Esophagus squamous epithelium (tissue), 5 donors: ENCODE measurements at places on chromosomes 3 and 15. TPM values are rescaled to one million over a fixed set of nuclear protein-coding genes. Genes with fewer than 3 reads are reported as not detected.

DNA sequence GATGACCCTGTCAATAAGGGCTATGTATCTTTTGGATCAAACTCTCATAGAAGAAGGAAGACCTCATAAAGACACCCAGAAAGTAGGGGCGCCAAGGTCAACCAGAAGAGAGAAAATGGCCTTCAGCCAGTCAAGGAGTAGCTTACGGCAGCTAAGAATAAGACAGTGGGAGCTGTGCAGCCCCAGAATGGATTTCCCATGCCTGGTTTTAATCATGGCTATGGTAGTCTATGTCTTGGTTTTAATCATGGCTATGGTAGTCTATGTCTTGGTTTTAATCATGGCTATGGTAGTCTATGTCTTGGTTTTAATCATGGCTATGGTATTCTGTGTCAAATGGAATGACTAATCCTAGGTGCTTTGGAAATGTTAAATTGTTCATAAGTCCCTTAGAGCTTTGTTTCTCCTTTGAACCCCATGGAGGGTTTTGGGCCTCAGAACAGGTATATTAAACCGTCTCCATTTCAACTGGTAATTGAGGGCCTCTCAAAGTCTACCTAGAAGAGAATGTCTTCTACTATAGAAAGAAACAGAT lies 742.0 kb upstream of the CFAP20DC start:
- DNase-seq = no peak

GRCh38 chr3:138140940-138141339 lies 8.8 kb upstream of the A4GNT start:
- no peak for DNase-seq

- no peak for DNase-seq
Measured at GRCh38 chr3:143603774-143604173, 244.5 kb downstream of the SLC9A9 start.

DNA sequence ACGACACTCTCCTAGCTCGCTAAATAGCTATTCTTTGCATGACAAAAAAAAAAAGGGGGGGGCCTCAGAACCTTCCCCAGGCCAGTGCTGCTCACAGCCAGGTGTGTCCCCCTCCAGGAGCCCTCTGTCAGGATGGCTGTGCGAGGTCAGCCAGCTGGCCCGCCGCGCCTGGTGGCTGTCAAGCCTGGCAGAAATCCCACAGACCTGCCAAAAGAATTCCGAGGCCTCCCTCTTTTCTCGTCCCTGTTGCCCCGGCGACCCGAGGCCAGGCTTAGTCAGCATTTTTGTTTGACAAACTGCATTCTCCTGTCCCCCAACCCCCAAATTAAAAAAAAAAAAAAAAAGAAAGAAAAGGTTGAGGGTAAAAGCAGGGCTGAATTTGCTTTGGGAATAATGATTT lies 61.9 kb downstream of the TM4SF4 start:
- DNase-seq = no peak

GRCh38 chr3:113898892-113899291 lies 48.9 kb upstream of the ZDHHC23 start:
- no peak for DNase-seq

GRCh38 chr15:90191794-90192509 lies 9.2 kb upstream of the SEMA4B start:
- DNase-seq = peak; percentile 55

GRCh38 chr15:88858934-88859333 lies 36.4 kb downstream of the HAPLN3 start:
- no peak for DNase-seq

GRCh38 chr15:95935852-95936251 lies 394.6 kb upstream of the NR2F2 start:
- DNase-seq = no peak

DNA sequence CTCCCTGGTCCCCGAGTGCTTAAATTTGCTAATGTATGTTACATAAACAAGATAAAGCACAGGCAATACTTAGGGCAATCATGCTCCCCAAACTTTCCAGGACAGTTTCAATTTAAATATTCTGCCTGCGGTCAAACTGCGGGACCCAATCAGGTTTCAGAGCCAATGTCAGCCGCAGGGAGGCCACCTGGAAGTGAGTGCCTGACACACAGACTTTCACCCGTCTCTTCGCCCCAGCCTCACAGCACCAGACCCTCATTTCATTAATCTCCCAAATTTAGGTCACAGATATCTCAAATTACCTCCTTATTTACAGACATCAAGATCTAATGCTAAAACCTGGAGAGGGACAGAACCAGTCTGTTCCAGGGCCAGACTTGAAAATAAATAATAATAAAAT lies 107.2 kb upstream of the ALDH1A3 start:
- no peak for DNase-seq

GRCh38 chr3:116057400-116058006 lies 387.8 kb downstream of the LSAMP start:
- no peak for DNase-seq

DNA sequence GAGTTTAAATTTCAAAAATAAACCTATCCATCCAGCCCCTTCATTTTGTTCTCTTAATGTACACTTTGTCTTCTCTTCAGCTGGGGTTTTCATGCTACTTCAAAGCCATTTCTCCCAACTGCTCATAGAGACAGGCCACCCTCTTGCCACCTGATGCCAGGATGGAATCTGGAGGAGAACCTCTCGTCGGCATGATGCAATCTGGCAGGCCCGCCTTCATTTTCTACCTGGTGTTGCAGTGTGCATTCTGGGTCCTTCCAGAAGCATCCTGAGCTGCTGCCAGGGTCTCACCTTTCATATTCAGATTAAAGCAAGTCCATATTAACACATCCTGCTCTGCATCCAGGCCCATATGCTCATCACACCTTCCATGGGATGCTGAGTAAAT lies 60.8 kb downstream of the CTNNB1 start:
- no peak for DNase-seq

DNA sequence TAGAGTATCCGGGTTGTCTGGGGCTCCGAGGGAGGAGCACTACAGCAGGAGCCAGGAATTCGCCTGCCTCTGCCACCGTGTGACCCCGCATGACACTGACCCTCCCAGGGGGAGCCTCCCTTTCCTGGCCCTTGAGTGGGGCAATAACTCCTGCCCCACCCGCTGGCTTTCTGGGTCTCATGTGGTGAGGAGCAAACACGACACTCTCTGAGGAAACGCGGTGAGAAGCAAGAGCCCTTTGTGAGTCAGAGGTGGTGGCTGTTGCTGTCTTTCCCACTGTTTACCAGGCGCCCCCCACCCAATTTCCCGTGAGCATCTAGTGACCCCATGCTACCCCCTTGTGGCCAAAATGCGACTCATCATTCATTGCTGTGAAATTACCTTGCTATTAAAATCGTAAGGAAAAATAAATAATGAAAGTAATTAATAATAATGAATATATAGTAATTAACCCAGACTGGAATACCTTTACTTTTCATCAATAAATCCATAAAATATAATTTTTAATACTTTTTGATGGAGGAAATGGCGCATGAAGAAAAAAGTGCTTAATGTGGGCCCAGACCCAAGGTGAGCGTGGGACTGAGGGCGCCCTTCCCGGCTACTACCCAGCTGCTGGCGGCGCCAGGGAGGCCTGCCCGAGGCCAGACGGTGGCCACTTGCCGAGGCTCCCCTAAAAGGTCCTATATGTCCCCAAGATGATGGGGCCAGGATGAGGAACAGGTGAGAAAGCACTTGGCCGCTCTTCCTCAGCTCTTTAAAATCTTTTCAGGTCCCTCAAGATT lies 29.3 kb downstream of the CCNL1 start:
- no peak for DNase-seq

GRCh38 chr3:151835751-151836525 lies 22.0 kb downstream of the AADAC start:
- no peak for DNase-seq

DNA sequence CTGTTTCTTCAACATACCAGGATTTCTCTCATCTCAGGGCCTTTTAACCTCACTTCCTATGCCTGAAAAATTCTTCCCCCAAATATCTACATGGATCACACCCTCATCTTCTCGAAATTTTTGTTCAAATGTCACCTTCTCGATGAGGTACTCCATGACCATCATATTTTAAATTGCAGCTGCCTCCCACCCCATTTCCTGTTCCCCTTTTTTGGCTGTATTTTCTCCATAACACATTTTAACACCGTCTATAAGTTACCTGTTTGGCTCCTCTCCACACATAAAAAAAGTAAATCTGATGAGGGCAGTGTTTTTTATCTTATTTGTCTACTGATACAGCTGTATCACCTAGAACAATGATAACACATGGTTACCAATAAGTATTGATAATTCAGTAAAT lies 20.7 kb upstream of the ZBED2 start:
- DNase-seq = no peak

- no peak for DNase-seq
Measured at GRCh38 chr15:58734859-58735258, 14.6 kb downstream of the ADAM10 start.

DNA sequence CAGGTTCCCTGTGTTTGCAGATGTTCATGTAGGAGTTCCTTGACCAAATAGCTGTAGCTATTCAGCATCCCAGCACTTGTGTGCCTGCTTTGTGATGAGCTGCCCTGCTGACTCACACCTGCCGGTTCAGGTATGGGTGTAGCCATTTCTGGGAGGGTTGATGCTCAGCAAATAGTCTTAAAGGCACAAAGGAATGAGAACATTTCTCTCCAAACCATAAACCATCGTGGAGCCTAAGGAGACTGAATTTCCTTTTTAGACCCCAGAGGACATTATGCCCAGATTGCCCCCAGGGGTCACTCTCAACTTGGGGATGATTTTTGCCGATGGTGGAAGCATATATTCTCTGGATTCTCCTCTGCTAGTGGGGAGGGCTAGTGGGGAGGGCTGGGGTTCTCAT lies 80.6 kb downstream of the ADAMTSL3 start:
- no peak for DNase-seq

DNA sequence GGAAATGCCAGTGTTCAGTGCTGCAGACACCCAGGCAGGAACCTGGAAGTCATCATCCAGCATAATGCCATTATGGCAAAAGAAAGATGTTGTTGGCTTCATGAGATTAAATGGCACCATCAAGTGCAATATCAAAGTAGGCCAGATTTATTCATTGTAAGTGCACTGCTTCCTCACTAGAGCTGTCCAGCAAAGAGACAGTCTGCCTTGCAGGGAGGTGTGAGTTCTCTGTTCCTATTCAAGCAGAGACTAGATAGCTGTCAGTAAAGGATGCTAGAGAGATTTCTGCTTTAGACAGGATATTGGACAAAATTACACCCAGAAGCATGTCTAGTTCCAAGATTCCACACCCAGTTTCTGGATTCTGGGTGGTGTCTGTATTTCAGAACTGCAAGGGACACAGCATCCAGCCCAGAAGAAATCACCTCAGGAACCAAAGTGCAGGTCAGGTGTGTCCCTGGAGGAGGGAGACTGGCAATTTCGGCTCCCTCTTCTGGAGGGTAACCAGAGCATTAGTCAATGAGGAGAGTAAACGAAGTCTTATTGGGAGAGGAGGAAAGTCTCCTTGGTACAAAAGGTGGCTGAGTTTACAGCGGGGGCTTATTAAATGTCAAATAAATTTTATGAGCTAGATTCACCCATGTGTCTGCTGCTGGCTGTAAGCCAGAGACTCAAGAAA lies 377.3 kb downstream of the EPHB1 start:
- no peak for DNase-seq

- DNase-seq = no peak
Measured at GRCh38 chr3:33789183-33789954, 9.1 kb upstream of the PDCD6IP start.

- DNase-seq = no peak
Measured at GRCh38 chr3:21697707-21698106, 53.3 kb downstream of the ZNF385D start.

DNA sequence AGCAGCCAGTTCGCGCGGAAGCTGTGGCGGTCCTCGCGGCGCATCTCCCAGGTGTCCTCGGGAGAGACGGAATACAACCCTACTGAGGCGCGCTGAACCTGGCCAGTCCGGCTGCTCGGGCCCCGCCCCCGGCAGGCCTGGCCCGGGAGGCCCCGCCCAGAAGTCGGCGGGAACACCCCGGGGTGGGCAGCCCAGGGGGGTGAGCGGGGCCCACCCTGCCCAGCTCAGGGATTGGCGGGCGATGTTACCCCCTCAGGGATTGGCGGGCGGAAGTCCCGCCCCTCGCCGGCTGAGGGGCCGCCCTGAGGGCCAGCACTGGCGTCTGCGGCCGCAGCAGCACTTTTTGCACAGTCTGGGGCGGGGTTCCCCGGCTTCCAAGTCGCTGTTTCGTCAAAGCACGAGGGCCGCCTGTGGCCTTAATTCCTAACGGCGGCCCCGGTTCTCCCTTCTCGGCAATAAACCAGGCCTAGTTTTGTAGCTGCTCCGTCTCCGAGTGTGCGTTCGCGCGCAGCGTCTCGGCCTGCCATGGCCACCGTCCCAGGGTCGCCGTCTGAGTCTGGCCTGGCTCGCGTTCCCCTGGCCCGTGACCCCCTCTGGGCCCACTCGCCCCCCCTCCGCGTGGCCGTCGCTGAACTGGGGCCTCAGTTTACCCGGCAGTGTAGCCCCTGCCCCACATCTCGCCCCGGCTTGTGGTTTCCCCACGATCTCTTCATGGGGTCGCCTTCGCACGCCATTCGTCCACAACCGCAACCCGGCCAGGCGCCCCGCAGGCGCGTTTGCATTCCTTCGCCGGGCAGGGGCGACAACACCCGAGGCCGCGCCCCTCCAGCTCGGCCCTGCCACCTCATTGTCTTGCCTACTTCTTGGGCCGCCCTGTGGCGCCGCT lies 30.0 kb downstream of the NBEAL2 start:
- DNase-seq = no peak

GRCh38 chr3:128315313-128315712 lies 151.4 kb downstream of the DNAJB8 start:
- DNase-seq = no peak

GRCh38 chr3:121998030-121998580 lies 23.9 kb downstream of the ILDR1 start:
- no peak for DNase-seq

DNA sequence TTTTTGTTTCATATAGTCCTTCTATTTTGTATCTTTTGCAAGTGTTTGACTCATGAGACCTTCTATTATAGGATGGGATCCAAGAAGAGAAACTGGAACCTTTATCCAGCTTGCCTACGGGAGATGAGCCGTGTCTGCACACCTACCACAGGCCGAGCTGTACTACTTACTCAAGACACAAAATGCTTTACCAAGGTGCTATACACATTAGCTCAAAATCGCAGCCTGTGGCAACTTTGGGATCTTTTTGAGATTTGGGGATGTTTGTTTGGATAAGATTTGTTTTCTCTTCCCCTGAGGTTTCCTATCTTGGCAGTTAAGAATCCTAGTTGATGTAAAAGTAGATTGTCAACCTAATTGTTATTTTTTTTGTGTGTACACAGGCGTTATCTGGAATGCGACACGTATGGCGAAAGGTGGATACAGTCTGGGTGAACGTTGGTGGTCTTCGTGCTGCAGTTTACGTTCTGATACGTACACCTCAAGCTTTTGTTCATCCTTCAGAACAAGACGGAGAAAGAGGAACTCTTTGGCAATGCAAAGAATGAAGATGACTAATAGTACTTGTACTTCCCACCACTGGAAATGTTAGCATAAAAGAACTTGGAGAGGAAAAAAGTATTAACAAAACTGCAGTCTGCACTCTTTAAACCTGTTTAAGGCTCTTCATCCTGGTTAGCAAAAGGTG lies 13.1 kb upstream of the SETD5 start:
- DNase-seq = no peak

Gene TRIM42
- not detected for total RNA-seq

Gene SLC28A1
- total RNA-seq = not detected

Gene UBE2Q2
- total RNA-seq = 9.1 TPM

Gene TRH
- not detected for total RNA-seq

Gene ARHGEF26
- total RNA-seq = 6.8 TPM

Gene GPR149
- not detected for total RNA-seq

Gene GPR156
- not detected for total RNA-seq

Gene GPR176
- total RNA-seq = not detected

Gene FBN1
- total RNA-seq = 87.0 TPM

Gene LRRC31
- not detected for total RNA-seq

Gene LPCAT4
- total RNA-seq = 33.7 TPM

Gene DZIP3
- 3.0 TPM for total RNA-seq
